ENCODE measurements at places on chromosomes 4 and X.

DNA sequence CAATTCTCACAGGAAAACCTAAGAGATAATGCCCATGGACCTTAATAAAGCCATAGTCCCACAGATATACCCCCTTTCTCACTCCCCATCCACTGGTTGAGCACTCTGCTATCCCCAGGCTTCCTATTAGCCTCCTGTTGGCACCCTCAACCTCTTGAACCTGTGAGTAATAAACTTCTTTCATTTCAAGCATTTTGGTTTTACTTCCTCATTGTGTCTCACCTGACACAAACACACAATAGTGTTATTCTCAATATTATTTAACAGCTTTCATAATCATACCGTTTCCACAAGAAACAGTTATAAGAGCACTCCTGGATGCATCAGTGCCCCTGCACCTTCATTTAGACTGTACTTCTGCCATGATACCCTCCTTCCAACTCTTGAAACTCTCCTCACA is 56.8 kb downstream of the TRPC5 start:
- DNase-seq, result no peak

- no peak for DNase-seq
Observed at GRCh38 chr4:78688366-78688765, 87.8 kb upstream of the BMP2K start.

GRCh38 chr4:28378109-28378830 is 1517.6 kb downstream of the STIM2 start:
- DNase-seq, result no peak

DNA sequence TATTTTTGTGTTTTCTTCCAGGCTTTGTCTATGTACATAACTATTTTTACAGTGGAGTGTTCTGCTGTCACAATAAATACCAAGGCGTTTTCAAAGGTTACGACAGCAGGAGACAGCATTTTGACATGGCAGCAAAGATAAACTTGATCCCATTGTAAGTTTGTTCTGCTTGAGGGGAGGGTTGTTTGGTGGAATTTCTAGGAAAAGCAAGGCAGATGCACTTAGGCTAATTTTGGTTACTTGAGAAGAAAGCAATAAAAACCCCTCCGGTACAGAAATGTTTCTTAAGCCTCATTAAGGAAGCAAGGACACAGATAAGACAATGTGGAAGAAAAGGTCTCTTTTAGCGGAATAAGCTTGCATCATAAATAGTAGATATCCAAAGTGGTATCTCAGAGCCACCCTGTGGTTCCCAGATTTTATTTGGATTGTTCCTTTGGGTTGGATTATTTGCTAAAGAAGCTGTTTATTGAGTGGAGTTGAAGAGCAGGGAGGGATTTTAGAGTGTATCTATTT is 54.3 kb downstream of the CLCN5 start:
- no peak for DNase-seq

DNA sequence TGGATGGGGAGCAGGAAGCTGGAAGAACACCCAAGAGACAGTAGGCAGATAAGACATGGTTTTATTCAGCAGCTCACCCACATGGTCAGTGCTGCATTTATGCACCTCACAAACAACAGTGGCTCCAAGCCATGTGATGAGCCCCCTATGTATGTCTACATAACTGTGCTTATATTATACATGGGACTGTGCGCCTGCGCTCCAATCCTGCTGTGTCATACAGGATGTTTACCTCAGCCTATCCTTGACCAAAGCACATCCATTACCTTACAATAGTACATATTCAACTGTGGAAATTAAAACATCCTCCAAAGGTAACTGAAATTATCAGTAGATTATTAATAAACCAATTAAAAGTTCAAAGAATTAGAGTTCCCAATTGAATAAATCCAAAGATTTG is 44.1 kb upstream of the SGMS2 start:
- DNase-seq, result no peak

DNA sequence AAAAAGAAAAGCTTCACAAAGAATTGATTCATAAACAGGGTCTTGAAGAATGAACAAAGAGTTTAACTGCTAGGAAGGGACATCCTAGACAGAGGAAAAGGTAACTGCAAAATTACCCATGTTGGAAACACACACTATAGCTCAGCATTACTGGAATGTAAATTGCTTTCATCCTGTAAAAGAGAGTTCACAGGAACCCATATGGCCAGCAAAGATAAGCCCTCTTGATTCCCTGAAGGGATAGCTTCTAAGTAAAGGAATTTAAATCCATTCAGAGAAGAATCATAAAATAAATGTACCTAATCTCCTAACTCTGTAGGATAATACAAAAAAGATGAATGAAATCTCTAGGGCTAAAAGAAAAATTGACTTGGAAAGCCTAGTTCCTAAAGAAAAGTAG is 107.1 kb upstream of the INTU start:
- no peak for DNase-seq

All from ovary (tissue), 10 donors.